ENCODE measurements at places on chromosomes 6 and 20.

DNA sequence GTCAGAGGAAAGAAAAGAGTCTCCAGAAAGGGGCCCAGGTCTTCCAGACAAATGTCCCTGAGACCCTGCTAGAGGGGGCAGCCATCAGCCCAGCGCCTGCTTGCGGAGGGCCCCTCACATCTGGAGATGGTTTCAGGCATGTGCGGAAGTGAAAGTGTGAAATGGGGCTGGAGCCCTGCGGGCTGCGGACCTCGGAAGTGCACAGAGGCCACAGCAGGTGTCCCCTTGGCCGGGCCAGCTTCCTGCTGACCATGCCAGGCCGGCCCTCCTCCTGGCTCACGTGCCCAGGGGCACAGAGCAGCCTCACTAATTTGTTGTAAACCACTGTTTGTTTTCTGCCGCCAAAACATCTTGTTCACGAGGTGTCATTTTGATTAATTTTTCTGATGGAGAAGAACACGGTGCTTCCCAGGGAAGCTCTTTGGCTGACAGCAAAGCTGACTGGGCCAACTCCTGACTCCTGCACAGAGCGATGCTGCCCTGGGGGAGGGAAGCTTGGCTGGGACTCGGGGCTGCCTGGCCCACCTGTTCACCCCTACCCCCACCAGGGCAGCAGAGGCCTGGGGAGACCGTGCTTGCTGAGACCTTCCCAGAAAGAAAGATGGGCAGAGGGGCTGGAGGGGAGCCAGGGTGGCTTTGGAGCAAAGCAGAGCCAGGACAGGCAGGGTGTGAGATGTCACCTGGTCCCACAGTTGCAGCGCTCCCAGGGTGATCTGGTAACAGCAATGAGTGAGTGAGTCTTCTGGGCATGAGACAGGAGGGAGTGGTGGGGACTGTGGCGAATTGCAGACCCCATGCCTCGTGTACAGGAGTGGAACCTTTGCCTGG is 54.2 kb downstream of the BCAS4 start:
- DNase-seq = no peak

DNA sequence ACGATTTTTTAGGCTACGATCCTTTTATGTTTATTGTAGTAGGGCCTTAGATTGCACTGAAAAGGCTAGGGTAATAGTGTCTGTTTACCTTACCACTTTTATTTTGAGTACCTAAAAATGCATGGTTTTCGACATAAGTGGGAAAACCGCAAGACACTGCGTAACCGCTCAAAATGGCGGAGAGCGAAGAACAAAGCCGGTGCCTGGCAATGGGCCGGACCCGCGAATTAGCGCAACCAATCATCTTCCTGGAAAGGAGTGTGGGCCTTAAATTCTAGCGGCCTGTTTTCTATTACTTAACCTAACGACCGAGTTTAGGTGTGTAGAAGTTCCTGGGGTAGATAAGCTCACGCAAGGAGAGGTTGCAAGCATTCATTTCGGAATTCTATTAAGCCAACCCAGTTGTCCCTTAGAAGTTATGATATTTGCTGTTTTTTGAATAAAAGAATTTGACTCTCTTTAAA is 118.0 kb downstream of the HFE start:
- DNase-seq = peak; percentile 81

DNA sequence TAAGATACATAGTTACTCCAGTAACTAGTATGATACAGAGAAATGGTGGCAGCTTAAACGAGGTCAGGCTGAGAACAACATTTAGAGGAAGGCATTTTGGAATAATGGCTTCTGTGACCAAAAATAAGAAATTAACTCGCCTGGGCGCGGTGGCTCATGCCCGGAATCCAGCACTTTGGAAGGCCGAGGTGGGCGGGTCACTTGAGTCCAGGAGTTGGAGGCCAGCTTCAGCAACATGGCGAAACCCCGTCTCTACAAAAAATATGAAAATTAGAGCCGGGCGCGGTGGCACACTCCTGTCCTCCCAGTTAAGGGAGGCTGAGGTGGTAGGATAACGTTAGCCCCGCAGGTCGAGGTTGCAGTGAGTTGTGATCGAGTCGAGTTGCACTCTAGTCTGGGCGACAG is 1.8 kb downstream of the IGF2R start:
- no peak for DNase-seq

GRCh38 chr6:32088487-32089049 is 20.6 kb downstream of the TNXB start:
- no peak for DNase-seq

- DNase-seq = peak; percentile 64
Observed at GRCh38 chr20:37421988-37422387, 76.0 kb downstream of the SRC start.

DNA sequence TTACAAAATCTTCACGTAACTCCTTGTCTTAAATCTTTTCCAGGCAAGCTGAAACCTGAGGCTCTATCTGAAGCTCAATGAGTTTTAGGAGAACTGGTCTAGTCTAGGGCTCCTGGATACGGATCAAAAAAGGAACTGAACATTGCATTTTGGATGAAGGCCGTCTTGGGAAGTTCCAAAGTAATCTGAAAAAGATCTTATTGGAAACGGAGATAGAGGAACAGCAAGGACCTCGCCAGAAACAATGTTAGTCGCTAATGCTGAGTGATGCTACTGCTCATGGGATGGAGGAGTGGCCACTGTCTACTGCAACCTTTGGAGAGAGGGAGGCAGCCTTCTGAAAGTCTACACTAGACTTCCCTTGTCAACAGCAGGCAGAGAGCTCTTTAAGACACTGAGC is 91.4 kb upstream of the ATXN1 start:
- no peak for DNase-seq

GRCh38 chr6:108145639-108146038 is 20.2 kb upstream of the NR2E1 start:
- DNase-seq = no peak

DNA sequence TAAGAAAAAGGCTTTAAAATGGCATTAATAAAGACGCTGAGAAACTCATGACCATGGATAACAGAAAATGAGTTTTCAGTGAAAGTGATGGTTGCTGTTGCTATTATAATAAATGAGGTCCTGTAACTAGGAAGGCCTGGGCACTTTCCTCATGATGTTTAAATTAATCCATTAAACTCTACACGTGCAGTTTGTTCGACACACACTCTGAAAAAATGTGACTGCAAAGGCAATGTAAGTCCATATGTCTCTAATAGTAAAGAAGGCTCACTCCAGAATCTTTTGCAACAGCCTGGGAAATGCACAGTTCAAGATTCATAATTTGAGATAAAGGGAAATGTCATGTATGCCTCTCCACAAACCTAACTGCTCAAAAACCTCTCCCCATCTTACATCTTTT is 153.4 kb downstream of the COL12A1 start:
- no peak for DNase-seq

DNA sequence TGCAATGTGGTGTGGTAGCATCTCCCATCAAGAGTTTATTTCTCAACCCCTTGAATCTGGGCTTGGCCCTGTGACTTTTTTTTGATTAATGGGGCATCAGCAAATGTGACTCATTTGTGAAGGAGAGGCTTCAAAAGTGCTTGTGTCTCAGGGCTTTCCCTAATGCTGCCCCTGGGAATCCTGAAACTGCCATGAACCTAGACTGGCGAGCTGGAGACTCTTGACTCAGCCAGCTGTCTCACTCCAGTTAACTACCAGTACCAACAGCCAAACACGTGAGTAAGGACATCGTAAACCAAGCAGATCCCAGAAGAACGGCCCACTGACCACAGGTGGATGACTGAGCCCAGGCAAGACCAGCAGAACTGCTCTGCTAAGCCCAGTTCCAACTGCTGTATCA is 72.8 kb upstream of the ADTRP start:
- no peak for DNase-seq

DNA sequence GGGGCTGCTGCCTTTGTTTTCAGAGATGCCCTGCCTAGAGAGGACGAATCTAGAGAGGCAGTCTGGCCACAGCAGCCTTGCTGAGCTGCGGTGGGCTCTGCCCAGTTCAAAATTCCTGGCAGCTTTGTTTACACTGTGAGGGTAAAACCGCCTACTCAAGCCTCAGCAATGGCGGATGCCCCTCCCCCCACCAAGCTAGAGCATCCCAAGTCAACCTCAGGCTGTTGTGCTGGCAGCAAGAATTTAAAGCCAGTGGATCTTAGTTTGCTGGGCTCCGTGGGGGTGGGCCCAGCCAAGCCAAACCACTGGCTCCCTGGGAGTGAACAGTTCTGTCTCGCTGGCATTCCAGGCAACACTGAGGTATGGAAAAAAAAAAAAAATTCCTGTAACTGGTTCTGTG is 970.9 kb downstream of the TBC1D32 start:
- no peak for DNase-seq

GRCh38 chr6:107670792-107671199 is 153.3 kb downstream of the SCML4 start:
- DNase-seq = peak; percentile 28

DNA sequence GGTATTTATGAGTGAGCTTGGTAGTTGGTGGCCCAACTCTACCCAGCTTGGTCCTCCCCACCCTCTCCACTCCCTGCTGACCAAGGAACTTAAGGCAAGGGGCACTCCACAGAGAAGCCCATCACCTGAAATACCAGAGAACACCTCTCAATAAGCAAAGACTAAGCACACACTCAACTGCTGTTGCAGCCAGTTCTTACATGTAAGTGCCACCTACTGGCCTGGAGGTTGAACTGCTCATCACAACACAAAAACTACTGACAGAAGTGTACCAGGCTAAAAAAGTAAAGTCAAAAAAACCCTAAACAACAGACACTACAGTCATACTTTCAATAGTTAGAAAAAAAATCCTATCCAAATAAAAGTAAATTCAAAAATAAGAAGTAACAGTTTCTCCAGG is 146.2 kb downstream of the FAM83B start:
- DNase-seq = no peak

DNA sequence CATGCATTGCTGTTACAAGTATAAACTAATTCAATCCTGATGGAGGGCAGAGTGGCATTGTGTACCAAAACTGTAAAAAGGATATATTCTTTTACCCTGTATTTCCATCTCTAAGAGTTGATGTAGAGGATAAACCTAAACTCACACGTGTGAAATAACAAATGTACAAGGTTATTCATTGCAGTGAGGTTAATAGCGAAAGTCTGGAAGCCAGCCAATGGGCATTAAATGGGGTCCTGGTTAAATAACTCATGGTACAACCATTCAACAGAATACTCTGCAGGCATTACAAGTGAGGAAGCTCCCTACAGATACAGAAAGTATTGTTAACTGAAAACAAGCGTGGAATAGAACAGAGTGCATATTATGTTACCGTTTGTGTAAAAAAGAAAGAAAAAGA is 56.9 kb downstream of the BCAS1 start:
- DNase-seq = no peak

- DNase-seq = no peak
Observed at GRCh38 chr6:158538741-158539140, 21.1 kb upstream of the TMEM181 start.

- DNase-seq = no peak
Observed at GRCh38 chr6:112636650-112637262, 289.6 kb downstream of the RFPL4B start.

- no peak for DNase-seq
Observed at GRCh38 chr6:138724015-138724414, 49.6 kb upstream of the CCDC28A start.

GRCh38 chr6:161850562-161850961 is 576.7 kb upstream of the AGPAT4 start:
- no peak for DNase-seq

GRCh38 chr6:148873868-148874267 is 127.0 kb downstream of the UST start:
- no peak for DNase-seq
